ENCODE measurements at places on chromosomes 16 and 17.

- no peak for DNase-seq
Measured at GRCh38 chr17:18626152-18626870, 17.9 kb downstream of the TBC1D28 start.

GRCh38 chr16:86286991-86287663, 223.2 kb upstream of the FOXF1 start:
- DNase-seq = no peak

- DNase-seq = no peak
Measured at GRCh38 chr16:83967838-83968305, at the start of gene NECAB2. NECAB2 (plus strand) TSS chr16:83968244; CDS start chr16:83968649, 405 bp downstream.

DNA sequence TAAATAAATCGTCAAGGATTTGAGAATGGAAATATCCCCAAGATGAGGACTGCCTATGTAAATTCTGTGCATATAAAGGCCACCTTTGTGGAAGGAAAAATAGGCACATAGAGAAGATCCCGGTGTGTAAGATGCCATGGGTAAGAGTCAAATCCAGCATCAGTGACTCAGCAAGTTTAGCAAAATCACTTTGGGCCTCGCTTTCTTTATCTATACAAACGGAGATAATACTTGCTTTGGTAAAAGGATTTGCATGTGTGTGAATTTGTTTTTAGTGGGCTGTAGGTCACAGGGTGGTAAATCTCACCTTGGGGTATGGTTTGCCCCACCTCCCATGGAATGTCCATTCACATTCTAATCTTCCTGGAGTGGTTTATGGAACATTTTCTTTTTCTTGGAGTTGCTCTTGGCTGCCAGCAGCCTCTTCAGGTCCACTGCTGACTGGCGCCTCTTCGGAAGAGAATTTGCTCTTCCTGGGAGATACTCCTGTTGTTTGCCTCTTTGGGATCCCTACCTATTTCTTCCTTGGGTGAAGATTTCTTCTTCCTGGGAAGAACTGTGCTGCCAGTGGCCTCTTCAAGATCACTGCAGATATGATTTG, 587.6 kb downstream of the CDH11 start:
- no peak for DNase-seq

DNA sequence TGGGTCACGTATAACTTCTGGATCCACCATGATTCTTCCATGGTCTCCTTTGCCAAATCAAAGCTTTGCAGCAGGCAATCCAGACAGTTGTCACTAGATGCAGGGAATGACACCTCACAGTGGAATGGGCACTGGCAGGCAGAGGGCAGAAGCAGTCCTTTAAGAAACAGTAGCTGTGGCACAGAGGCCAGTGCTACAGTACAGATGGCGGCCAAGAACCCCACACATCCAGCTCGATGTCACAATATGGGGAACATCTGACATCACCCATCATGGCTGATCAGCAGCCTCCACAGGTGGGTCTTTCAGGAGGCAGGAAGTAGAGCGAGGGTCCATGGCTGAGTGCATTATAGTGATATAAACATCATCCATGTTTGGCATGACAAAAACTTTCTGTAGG, 18.8 kb upstream of the ERN1 start:
- DNase-seq = no peak

GRCh38 chr17:27889711-27890251, 3.4 kb downstream of the LYRM9 start:
- no peak for DNase-seq

DNA sequence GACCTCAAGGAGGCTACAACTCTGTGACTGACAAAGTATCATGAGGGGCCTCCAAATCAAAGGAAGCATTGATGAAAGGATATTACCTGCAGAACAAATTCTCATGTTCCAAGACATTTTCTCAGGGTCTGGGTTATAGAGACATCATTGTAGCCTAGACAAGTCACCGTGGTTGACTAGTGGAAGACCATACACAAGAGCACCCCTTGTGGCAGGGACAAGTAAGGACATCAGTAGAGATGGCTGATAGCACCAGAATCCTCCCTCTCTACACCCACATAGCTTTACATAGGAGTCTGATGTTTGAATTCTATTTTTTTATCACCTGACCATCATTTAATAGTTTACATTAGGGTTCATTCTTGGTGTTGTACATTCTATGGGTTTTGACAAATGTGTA, 32.5 kb upstream of the CDH8 start:
- no peak for DNase-seq

DNA sequence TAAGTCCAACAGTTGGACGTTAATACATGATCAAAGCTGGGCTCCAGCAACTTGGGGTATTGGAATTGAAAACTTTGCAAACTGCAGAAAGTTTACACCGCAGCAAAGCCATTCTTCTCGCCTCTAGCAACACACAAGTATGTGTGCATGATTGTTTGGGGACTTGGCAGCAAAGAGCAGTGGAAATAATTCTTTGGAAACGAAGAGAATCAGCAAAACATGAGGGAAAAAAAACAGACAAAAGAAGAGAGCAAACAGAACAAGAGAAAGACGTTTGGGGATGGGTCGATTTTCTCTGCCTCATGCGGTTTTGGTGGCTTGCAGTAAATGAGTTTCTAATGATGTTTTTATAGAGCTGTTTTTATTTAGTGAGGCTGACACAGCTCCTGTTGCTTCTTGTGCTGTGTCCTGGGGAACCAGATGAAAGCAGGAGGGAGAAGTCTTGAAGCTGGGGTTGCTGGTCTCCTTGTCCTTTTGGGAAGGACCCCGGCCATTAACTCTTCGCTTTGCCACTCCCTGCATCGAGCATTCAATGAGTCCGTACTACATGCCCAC, 502.9 kb downstream of the GRIN2A start:
- no peak for DNase-seq

DNA sequence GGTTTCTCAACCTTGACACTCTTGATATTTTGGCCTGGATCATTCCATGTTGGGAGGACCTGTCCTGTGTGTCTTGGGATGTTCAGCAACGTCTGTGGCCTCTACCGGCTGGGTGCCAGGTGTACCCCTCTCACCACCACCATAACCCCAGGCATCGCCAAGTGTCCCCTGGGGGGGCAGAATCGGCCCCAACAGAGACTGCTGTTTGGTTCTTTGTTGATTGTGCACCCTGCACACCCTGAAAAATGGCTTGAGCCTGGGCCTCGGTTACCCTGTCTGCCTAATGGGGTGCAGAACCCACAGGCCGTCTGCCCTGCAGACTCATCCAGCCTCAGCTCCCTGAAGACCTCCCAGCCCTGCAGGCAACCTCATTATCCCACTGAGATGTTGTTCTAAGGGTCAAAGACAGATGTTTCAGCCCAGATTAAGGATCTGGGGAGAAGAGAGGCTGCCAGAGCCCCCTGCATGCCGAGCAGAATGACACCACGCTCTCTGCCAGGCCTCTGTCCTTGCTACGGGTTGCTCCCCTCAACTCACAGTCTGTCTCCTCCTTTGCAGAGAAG, 9.2 kb downstream of the CACNG1 start:
- no peak for DNase-seq

DNA sequence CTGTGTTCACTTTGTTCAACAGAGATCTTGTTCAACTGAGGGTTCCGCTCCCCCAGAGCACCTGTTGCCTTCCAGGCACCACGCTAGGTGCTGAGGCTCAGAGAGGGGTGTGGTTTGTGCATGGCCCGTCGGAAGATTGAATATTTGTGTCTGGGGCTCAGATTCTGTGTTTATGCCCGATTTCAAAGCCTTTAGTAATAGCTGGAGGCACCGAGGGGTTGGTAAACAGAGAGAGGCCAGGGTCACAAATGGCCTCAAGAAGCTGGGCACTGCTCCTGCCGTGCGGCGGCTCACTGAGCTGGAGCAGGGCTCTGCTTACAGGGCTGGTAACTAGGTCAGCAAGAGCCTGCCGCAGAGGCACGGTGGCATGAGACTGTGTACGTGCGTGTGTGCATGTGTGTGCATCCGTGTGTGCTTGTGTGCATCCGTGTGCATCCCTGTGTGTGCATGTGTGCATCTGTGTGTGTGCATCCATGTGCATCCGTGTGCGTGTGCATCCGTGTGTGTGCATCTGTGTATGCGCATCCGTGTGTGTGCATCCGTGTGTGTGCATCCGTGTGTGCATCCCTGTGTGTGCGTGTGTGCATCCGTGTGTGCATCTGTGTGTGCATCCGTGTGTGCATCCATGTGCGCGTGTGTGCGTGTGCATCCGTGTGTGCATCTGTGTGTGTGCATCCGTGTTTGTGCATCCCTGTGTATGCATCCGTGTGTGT, 5.4 kb downstream of the ITGAE start:
- no peak for DNase-seq

GRCh38 chr16:78640886-78641285, 541.4 kb downstream of the WWOX start:
- DNase-seq = no peak

- DNase-seq = no peak
Measured at GRCh38 chr17:79126139-79126538, 51.5 kb downstream of the ENGASE start.

GRCh38 chr16:79407005-79407404, 193.5 kb downstream of the MAF start:
- no peak for DNase-seq

DNA sequence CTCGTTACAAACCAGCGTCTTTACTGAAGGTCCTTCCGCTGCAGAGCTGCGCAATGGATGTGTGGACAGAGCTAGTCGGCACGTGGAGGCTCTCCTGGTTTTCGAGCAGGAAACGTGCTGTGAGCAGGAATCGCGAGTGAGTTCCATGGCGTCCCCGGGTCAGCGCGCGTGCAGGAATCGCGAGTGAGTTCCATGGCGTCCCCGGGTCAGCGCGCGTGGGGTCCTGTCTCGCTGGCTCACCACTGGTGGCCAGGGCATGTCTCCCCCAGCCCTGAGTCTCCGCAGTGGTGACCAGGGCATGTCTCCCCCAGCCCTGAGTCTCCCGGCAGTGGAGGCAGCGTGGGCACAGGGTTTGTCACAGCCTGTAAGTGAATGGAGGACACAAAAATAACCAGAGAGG, 62.7 kb downstream of the KLHDC4 start:
- no peak for DNase-seq

GRCh38 chr17:29005936-29006511, at the start of gene SEZ6:
SEZ6 (minus strand) TSS chr17:29006033; CDS start chr17:29005869, 164 bp downstream.
- DNase-seq = peak; percentile 41

DNA sequence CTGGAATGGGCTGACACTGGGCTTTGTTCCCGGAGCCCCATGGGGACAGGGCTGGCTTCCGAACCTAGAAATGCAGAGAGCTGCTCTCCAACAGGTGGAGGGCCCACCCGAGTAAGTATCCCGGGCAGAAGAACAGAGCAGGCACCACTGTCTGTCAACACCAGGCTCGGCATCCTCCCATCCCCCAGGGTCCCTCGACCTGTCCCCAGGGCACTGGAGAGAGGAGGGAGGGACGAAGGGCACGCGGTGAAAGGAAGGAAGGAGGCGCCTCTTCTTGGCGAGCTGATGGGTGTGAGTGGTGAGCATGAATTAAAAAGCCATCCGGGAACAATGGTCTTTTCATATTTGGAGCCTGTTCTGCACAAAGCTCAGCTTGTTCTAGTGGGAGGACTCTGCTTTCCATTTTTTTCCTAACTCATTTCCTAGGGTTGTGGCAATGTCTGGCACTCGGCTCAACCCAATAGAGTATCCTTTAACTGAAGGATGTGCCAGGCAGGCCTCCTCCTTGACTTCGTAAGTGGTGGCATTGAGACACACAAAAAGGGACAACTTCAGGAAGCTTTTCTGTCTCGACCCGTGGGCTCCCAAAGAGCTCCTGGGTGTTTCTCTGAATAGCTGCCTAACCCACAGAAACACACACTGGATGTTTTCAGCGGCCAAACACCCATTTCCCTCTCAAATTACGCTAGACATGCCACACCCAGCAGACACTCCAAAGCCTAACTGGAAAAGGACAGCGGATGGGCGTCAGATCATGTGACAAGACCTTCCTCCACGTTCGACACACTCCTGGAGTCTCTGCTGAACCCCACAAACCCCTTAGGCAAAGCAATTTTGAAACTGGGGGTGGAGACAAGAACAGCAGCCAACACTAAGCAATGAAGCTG, 47.7 kb downstream of the ZFHX3 start:
- DNase-seq = no peak

DNA sequence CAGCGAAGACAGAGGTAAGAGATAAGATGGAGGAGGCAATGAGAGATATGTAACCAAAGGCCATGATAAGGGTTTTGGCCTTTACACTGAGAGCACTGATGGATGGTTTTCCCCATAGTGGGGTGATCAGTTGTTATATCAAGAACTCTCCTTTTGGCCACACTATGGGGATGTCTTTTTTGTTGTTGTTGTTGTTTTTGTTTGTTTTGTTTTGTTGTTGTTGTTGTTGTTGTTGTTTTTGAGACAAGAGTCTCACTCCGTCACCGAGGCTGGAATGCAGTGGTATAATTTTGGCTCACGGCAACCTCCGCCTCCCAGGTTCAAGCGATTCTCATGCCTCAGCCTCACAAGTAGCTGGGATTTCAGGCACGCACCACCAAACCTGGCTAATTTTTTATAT, 244.8 kb upstream of the DYNLRB2 start:
- DNase-seq = no peak

All from NCI-H187 (cell line).